ENCODE measurements at places on chromosomes 4 and X. TPM values are rescaled to one million over a fixed set of nuclear protein-coding genes. Genes with fewer than 3 reads are reported as not detected.

The ADH7 gene
- total RNA-seq = not detected

- DNase-seq = no peak
Measured at GRCh38 chr4:134178706-134179105, 22.9 kb downstream of the PABPC4L start.

GRCh38 chrX:120536061-120536460 is 24.7 kb downstream of the CUL4B start:
- no peak for DNase-seq

The RGN gene
- 21.5 TPM for total RNA-seq

DNA sequence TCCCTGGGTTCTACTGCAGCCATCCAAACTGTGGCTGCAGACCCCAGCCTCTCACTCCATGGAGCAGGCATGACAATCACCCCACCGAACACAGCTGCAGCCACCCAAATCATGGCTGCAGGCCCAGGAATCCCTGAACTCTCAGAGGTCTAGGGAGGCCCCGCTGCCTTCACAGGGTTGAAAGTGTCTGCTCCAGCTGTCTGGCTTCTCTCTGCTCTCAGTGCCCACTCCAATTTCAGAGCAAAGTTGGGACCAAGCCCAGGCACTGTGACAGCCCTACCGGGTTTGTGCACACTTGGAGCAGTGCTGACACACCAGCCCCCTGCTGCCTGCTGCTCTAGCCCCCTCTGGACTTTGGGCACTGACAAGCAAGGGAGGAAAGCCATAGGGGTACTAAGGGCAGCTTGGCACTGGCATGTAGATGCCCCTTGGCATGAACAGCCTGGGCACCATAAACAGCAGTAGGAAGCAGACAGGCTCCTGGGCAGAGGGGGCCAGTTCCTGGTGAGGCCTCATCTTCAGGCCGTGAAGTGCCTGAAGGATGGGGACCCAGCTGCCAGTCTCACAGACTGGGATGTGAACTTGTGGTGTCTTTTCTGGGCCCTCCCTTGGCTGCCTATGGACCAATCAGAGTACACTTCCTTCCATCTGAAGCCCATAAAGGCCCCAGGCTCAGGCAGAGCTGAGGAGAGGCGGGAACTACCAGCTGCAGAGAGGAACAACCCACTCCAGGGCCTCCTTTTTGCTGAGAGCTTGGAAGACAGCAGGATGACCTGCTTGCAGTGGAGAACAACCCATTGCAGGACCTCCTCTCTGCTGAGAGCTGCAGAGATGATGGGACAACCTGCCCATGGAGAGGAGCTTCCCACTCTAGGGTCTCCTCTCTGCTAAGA is 68.8 kb downstream of the TECRL start:
- no peak for DNase-seq

DNA sequence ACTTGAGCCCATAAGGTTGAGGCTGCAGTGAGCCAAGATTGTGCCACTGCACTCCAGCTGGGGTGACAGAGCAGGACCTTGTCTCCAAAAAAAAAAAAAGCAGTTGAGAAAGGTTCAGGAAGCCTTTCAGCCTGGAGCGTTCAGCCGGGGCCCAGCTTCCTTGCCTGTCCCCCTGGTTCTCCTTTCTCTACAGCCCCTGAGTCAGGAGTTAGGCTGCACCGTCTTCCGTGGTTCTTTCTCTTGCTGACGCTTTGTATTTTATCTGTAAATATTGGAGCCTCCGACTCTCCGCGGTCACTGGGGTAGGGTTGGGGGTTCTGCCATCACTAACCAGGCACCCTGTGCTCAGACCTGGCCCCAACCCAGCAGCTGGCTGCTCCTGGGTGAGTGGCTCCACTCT is 13.8 kb upstream of the UVSSA start:
- no peak for DNase-seq

The RIPPLY1 gene
- not detected for total RNA-seq

DNA sequence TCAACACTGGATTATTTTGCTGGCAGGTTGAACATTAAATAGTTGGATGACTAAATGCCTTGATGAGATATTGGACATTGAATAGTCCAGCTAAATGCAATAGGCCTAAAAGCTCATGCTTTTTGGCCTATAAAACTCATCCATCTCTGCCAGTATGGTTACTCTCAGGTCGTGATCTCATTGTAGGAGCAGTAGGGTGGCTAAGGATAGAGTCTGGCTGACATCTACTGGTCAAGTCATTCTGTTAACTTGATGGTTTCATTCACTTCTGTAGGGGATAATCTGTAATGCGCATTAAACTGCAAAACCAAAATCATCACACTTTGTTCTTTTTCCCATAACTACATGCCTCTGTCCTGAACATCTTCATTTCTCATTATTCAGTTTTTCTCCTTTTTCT is 227.0 kb downstream of the DKK2 start:
- DNase-seq = no peak

DNA sequence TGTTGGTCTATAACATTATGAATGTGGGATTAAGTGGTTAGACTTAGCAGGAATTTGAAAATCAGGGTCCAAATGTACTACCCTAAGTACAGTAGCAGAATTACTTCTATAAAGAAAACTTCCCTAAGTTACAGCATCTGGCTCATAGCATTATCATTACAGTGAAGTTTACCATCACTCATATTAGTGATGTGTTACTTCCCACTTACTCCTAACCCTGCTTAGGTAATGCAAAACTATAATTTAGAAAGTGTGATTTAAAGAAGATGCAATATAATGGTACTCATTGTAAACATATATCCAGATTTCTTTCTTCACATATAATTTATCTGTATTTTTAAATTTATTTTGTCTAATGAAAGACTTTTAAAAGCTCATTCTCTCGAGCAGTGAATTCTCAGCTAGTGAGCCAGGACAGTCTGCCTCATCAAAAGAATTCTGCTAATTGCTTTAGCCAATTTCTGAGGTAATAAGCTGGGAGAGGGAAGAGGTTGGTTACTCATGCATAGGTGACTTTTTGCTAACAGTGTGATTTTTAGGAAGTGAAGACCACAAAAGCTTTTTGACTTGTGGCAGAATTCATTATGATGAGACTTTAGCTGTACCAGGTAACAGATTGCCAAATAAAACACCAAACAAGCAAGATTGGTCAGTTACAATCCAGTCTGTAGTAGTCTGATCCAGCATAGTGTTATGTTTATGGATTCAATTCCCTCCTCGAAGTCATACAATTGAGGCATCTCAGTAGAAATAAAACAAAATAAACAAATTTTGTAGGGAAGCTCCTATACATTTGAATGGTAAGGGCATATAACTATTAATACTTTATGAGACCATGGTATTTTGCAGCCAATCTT is 21.0 kb downstream of the PLS3 start:
- DNase-seq = no peak

The F11 gene
- total RNA-seq = 53.1 TPM

DNA sequence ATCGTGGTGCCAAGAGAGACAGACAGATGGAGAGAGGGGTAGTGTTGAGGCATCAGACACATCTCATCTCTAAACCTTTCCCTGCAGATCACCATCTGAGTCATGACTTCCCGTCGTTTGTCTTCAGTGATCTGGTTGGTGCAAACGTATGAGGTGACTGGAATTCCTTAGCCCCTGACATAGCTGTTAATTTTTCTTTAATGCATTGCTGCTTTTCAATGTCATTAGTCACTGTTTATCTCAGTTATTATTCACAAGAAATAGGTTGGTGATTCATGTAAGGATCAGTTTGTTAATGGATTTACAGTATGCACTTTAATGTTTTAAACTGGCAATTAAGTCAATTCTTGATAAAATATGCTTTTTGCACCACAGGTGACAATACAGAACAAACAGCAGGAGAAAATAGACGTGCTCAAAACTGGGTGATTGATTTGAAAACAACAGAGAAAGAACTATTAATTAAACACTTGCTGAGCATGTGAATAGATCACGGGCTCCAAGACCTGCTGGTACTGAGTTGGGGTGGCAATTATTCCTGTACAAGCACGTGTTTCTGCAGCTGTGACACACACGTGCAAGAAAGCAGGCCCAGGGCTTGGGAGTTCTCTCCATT is 1.3 kb upstream of the TMEM154 start:
- no peak for DNase-seq

The HPGDS gene
- 1.8 TPM for total RNA-seq

The ITGB1BP2 gene
- not detected for total RNA-seq

GRCh38 chrX:45322382-45322781 is 121.7 kb upstream of the DIPK2B start:
- DNase-seq = peak; percentile 65

DNA sequence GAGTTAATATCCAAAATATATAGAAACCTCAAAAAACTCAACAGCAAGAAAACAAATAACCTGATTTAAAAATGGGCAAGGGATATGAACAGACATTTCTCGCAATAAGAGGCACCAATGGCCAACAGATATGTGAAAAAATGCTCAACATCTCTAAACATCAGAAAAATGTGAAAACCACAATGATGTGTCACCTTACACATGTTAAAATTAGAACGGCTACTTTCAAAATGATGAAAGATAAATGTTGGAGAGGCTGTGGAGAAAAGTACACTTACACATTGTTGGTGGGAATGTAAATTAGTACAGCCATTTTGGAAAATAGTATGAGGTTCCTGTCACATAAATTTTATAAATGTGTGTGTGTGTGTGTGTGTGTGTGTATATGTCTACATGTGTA is 731.3 kb downstream of the DMD start:
- DNase-seq = no peak

GRCh38 chrX:101957174-101957573 is 25.3 kb upstream of the ZMAT1 start:
- DNase-seq = no peak

- DNase-seq = no peak
Measured at GRCh38 chrX:35289952-35290351, 347.4 kb downstream of the FAM47B start.

The PARM1 gene
- total RNA-seq = 28.7 TPM

The GPR143 gene
- total RNA-seq = 0.99 TPM

- DNase-seq = no peak
Measured at GRCh38 chr4:23484689-23485088, 405.2 kb downstream of the PPARGC1A start.

DNA sequence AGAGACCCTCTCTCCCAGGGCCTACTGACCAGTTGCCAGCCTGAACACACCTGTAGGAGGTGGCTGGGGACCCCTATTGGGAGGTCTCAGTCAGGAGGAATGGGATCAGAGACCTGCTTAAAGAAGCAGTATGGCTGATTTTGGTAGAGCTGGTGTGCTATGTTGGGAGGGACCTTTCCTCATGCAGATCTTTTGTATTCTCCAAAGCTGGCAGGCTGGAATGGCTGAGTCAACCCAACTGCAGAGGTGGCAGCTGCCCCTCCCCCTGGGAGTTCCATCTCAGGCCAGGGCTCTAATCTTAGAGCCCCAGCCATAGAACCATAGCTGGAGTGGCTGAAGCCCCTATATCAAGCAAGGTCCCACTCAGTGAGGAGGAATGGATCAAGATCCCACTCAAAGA is 279.3 kb upstream of the BMP3 start:
- DNase-seq = no peak

The PF4V1 gene
- not detected for total RNA-seq

The XKRX gene
- total RNA-seq = not detected

- no peak for DNase-seq
Measured at GRCh38 chr4:637536-638280, 12.3 kb downstream of the PDE6B start.

GRCh38 chr4:124762956-124763355 is 50.4 kb upstream of the ANKRD50 start:
- no peak for DNase-seq

The CT45A10 gene
- not detected for total RNA-seq

DNA sequence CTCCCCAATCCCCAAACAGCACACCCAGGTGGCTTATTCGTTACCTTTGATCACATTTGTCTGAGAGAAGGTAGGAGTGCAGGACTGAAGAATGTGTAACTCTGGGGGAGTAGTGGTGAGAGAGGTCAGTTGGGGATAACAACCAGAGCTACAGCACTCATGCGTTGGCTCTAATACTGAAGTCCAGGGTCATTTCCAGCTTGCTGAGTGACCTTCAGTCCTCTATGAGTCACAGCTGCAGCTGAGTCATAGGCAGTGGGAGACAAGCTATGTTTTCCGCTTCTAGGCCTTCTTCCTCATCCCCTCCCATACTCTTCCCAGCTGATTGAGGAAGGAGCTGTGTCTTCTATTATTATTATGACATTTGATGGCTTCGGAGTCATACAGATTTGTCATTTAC is 31.6 kb upstream of the CT47C1 start:
- DNase-seq = peak; percentile 31

GRCh38 chr4:158121161-158121579 is 51.7 kb downstream of the GASK1B start:
- DNase-seq = peak; percentile 9

GRCh38 chr4:153166716-153167501 is 37.3 kb upstream of the TRIM2 start:
- DNase-seq = no peak

DNA sequence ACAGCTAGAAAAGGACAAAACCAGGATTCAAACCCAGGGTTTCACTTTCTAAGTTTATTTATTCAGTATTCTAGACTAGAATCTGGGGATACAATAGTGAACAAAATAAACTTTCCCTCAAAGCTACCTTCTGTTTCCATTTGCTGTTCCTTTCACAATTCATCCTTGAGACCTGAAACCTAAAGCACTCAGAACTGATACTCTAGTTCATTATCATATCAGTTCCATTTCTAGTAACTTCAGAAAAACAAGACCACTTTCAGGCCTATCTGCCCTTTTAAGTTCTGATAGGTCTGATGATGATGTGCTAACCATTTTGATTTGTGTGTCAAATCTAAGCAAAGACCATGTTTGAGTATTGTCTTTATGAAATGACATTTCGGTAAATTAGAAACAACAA is 7.8 kb upstream of the XK start:
- DNase-seq = no peak

The SLC4A4 gene
- 402 TPM for total RNA-seq

DNA sequence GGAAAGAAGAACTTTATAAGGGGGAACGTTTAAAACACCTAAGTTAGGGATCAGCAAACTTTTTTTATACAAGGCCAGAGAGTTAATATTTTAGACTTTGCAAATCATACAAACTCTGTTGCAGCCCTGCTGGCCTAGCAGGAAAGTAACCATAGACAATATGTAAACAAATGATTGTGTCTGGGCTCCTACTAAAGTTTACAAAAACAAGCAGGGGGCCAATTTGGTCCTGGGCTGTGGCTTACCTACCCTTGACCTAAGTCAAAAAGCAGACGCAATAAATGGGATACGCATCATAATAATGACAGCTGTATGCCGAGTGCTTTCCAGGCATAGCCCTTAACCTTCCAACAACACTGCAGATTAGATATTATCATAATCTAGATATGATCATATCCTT is 4.9 kb downstream of the TASL start:
- DNase-seq = no peak

The ATRX gene
- total RNA-seq = 73.4 TPM

- DNase-seq = peak; percentile 37
Measured at GRCh38 chr4:110197529-110198042, 829 bp downstream of the ELOVL6 start.

DNA sequence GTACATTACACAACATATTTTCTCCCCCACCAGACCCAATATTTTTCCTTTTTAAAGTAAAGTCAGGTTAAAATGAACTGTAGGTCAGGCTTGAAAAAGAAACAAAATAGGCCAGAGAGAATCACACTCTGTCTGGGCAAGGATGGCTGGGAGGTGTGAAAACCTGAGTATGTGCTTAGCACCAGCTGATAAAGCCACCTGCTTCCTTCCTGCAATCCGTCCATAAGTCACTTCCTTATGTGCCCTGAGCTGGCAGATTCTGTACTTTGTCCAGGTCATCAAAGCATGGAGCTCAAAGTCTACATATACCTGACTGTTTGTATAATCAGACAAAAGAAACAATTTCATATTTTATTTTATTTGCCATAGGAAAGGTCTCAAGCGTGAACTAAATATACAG is 37.7 kb downstream of the ANTXR2 start:
- no peak for DNase-seq

- no peak for DNase-seq
Measured at GRCh38 chrX:17633546-17633945, 103.7 kb upstream of the SCML1 start.

The BMX gene
- total RNA-seq = not detected

GRCh38 chr4:56817840-56818491 is 3.5 kb downstream of the SPINK2 start:
- no peak for DNase-seq
